ENCODE measurements at places on chromosomes 7 and 10.
A peak's percentile ranks its signal among the peaks of the same experiment; 100 is the strongest.

DNA sequence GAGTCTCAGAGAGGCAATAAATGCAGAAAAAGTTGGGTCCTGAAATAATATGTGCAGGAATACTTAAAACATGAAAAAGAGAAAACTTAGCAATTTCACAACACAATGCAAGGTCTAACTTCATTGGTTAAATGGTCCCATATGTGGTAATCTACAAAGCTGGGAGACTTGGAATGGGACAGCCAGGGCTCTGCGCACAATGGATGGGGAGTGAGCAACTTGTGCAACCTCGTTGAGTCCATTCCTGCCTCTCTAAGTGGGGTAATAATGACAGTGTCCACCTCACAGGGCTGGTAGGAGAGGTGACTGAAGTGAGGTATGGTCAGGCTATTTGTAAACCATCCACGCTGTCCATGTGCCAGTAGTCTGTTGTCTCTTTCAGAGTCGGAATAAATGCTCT, 11.8 kb upstream of the EMX2 start:
- no peak for DNase-seq

DNA sequence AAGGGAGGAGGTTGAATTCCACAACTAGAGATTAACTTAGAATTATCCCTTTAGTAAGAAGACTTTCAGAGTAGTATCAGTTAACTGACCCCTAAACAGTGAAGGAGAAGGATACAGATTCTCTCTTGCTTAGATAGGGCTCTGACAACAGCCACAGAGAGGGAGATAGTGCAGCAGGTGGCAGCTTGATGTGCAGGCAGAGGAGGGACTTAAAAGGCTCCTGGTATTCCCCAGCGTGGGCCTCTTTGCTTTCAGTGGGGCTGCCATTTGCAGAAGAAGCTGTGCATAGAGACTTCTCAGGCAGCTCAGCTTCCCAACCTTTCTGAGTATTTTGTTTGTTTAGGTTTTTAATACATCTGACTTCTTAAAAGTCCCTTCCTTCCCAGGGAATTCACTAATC, 16.0 kb downstream of the FZD1 start:
- DNase-seq: no peak

GRCh38 chr10:63068246-63068645, 64.9 kb upstream of the NRBF2 start:
- DNase-seq: no peak

DNA sequence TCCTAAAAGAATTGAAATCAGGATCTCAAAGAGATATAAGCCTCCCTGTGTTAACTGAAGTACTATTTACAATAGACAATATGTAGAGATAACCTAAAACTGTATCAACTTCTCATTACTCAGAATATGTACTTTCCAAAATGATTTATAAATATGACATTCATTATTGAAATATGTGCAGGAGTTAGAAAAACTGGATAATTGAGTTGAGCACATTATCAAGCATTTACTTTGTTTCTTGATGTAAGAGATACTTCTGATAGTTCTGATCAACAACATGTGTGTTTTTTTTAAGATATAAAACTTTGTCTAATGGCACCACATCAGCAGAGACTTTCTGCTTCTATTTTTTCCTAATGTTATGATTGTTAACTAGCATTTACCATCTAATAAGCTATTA, 38.2 kb downstream of the HYAL4 start:
- no peak for DNase-seq

DNA sequence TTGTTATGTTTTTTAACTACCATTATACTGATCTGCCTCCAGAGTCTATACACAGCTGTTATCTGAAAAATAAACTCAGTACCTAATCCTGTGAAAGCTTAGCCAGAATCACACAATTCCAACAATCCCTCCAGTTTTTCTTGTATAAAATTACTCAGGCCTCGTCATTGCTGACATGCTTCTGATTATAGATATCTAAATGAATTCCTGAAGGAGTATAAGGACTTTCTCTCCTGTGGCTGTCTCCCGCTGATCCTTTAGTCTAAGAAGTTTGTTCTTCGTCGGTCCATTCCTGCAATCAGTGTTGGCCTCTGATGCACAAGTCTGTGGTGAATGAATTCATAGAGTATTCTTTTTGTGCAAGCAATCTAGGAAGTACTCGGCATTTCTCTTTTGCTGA, 288.9 kb upstream of the SEMA3C start:
- DNase-seq: no peak

- no peak for DNase-seq
Observed at GRCh38 chr10:1488970-1489548, 248.3 kb downstream of the ADARB2 start.

DNA sequence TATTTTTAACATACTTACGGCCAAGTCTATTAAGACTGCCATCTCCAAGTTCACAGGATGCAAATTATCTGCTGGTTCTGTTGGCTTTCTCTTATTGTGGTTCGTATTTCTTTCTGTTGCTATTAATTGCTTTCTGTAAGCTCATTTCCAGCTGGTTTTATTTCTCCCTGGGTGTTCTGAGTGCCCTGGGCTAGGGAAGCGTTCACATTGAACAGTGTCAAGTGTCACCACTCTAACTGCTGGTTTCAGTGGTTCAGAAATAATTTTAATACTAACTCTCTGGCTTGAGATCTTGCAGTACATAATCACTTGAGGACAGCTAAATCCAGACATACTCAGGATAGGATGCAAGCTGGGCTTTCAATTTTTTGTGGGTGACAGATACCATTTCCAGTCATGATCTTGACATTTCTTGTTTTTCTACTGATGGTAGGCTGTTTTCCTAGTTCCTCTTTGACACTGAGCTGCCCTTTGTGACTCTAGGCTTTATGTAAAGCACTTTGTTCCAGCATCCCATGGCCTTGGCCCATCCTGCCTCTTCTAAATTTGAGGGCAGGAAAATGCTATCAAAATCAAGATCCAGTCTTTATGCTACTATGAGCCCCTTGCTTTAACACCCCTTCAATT, 117.6 kb downstream of the SNX13 start:
- DNase-seq: no peak

GRCh38 chr10:80406204-80406603, 2.1 kb upstream of the PRXL2A start:
- DNase-seq: no peak

- no peak for DNase-seq
Observed at GRCh38 chr10:17028798-17029197, 100.8 kb downstream of the CUBN start.

- DNase-seq: no peak
Observed at GRCh38 chr10:12332572-12333379, 16.6 kb upstream of the CAMK1D start.

DNA sequence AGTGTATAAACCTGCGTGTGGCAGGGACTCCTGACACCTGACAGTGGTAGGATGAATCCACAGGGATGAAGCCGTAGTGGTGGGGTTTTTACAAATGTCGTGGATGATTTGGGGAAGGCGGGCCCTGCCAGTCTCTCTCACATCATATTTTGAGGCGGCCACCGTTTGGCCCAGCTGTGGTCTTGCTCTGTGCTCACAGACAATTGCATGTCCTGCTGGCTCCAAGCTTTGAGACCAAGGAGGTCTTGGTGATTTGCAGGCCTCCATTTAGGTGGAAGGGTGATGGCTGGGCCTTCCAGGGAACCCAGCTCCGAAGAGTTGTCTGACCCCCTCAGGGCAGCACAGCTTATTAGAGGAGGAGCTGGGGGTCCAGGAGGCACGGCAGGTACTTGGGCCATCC, 151.1 kb upstream of the SHH start:
- DNase-seq: no peak

GRCh38 chr7:122884186-122884585, 2.1 kb downstream of the CADPS2 start:
- DNase-seq: no peak

DNA sequence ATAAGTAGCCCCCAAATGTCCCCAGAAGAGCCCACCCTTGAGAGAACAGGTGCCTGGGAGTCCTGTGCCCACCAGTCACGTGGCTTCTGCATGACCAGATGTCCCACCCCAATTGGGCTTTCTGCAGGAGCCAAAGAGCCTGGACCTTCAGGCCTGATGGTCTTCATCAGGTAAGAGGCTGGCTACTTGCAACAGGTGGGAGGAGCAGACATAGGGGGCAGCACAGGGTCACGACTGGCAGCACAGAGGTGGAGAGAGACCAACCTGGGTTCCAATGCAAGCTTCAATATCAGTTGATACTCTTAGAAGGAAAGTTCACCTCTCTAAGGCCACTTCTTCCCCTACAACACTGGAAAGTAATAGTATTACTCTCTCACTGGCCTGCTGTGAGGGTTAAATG, 288.0 kb downstream of the ELMO1 start:
- DNase-seq: no peak

DNA sequence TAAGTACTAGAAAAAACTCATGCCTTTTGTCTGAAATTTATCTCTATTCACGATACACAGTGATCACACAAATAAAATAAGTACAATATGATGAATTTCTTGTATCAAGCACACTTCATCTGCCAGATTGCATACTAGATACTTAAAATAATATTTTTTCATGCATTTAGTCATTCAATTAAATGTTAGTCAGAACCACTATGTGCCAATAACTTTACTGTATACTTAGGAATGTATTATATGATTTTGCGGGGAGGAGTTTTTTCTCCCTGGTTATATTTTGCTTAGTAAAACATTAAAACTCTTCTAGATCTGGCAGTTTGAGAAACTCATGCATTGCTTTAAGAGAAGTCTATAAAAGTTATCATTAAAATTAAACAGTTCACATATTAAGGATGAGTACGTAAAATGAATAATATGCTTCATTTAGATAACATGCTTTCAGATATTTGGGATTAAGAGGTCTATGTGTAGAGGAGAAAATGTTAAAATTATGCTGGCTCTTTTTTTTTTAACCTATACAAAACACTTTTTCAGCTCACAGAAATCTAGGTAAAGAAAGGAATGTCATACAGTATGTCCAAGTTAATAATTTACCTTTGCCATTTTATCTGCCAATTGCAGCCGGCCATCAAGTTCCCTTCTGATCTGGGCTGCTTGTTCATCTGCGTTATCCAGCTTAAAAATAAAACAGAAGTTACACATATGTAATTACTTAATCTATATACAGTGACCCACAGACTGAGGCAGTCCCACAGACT, 70.1 kb downstream of the RNF133 start:
- DNase-seq: no peak

DNA sequence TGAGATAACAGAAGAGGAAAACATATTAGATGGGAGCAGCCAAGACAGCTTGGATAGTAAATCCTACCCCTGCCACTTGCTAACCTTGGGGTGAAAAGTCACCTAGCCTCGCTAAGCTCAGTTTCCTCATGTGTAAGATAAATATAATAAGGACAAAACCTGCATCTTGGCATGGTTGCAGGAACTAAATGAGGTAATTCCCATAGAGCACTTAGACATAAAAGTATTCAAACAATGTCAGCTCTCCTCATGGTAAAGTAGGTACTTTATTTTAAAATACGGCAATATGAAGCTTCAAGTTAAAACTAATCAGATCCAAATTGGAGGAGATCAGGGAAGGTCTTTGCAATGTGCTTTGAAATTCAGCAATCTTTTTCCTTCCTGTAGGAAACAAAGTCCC, 113.1 kb downstream of the USP6NL start:
- no peak for DNase-seq

DNA sequence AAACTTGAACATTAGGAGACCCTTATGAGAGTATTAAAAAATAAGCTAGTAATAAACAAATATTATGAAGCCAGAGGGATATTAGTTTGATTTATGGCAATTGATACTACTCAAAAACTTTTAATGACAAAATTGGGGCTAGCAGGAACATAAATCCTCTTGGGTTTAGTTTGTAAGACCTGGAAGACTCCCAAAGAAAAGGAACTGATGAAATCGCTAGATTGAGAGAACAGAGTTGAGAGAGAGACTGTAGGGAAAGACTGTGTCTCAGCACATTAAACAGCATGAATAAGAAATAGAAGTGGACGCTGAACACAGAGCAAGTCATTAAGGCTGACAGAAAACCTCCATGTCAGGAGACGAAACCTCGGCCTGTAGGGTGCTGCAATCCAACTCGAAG, 56.4 kb downstream of the ICA1 start:
- no peak for DNase-seq

DNA sequence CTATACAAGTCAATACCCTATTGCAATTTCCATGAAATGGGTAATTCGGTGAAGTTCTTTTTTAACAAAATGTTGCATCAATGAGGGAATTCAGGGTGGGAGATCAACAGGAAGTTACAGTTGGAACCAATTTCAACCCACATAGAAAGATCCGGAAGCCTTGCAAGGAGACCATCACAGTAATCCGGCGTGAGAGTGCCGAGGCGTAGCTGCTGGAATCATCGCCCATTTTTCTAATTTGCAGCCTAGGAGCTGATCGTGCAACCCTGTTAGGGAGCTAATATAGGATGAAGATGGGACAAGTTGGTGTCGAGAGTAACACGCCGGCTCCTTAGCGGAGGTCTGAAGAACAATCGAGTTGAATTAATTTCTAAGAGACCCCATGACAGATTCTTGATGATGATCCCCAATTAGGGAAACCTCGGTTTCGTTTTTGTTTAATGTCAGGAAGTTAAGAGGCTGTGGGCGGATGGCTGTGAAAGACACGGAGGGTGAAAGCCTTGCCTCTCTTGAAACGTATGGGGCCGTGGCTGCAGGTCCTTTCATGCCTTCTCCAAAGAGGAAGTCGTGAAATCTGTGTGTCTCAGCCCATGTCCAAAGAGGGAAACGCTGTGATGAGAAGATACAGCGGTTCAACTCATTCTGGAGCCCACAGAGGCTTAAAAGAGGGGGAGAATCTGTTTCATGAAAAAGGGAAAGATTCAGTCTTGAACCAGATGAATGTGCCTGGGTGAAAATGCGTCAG, 51.2 kb upstream of the CARD11 start:
- peak; percentile 39 for DNase-seq

GRCh38 chr7:22859641-22860290, 37.1 kb upstream of the TOMM7 start:
- DNase-seq: no peak

- DNase-seq: no peak
Observed at GRCh38 chr7:131046246-131046645, 281.4 kb upstream of the MKLN1 start.

DNA sequence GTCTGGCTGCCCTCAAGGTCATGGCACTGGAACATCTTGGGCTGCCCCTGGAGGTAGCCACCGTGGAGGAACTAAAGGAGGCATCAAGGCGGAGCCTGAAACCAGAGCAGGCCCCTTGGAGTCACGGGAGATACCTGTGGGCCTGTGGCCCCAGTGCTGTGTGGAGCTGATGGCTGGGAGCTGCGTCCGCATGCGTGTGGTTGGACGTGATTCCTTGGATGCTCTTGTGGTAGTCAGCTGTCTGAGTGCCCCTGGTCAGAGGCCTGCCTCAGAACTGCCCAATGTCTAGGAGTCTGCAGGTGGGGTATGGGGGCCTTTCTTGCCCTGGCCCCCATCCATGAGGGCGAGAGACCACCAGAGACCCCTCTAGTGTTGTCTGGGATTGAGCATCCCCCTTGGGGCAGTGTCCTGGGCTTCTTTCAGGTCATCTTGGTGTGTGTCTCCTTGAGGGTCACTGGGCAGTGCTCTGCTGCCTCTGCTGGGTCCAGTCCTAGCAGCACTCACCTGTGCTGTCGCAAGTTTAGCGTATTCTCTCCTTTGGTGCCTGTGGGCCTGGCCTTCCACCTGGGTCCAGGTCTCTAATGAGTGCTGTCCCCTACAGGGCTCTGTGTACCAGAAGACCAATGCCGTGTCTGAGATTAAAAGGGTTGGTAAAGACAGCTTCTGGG, 8.1 kb downstream of the PGAM2 start:
- DNase-seq: no peak
